ENCODE measurements at places on chromosomes 1 and 21. TPM values are rescaled to one million over a fixed set of nuclear protein-coding genes. Genes with fewer than 3 reads are reported as not detected.
A peak's percentile ranks its signal among the peaks of the same experiment; 100 is the strongest.

GRCh38 chr1:166865926-166866325 lies 10.1 kb downstream of the TADA1 start:
- H3K27ac ChIP-seq = no peak overlapping the region
- peaks cover 18% of the 10 kb centered on the region for H3K4me1 ChIP-seq
- no peak overlapping the region for H3K4me3 ChIP-seq
- no peaks in the 10 kb centered on the region for H3K27me3 ChIP-seq
- peaks cover 18% of the 10 kb centered on the region for H3K36me3 ChIP-seq
- no peak for DNase-seq

Gene A3GALT2
- total RNA-seq = not detected

DNA sequence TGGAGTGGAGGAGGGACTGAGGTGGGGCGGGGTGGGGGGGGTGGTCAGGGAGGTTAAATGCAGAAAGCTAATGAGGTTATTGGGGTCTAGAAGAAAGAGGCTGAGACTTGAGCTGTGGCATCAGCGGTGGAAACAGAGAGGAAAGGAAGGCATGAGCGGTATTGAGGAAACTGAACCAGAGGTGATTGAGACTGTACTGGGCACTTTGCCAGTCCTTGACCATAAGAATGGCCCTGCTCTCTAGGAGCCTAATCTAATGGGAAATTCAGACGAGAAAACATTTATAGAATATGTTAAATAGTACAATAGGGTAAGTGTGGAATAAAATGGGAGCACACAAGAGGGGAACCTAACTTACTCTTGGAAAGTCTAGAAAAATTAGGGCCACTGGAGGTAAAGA lies 23.7 kb downstream of the SLC44A3 start:
- no peaks in the 10 kb centered on the region for H3K27me3 ChIP-seq
- no peaks in the 10 kb centered on the region for H3K36me3 ChIP-seq
- H3K4me1 ChIP-seq = no peaks in the 10 kb centered on the region
- no peak for DNase-seq

GRCh38 chr1:207029701-207030521 lies 2.6 kb downstream of the C1orf116 start:
- no peak overlapping the region for H3K27ac ChIP-seq
- H3K4me3 ChIP-seq = no peak overlapping the region
- no peaks in the 10 kb centered on the region for H3K36me3 ChIP-seq
- peaks cover 24% of the 10 kb centered on the region for H3K4me1 ChIP-seq

- DNase-seq = no peak
- no peak overlapping the region for H3K27ac ChIP-seq
Observed at GRCh38 chr21:28333578-28334075, 659.0 kb downstream of the LTN1 start.

- no peak overlapping the region for H3K4me3 ChIP-seq
- H3K36me3 ChIP-seq = no peaks in the 10 kb centered on the region
- DNase-seq = no peak
Observed at GRCh38 chr1:60924964-60925798, 157.2 kb upstream of the NFIA start.

- no peaks in the 10 kb centered on the region for H3K27me3 ChIP-seq
- H3K36me3 ChIP-seq = no peaks in the 10 kb centered on the region
- no peak overlapping the region for H3K4me3 ChIP-seq
- DNase-seq = no peak
Observed at GRCh38 chr1:16224472-16224871, 12.0 kb upstream of the ARHGEF19 start.

- no peaks in the 10 kb centered on the region for H3K36me3 ChIP-seq
- no peaks in the 10 kb centered on the region for H3K4me1 ChIP-seq
- no peak overlapping the region for H3K4me3 ChIP-seq
- DNase-seq = no peak
Observed at GRCh38 chr1:112882271-112882744, 73.7 kb downstream of the SLC16A1 start.

- H3K4me1 ChIP-seq = no peaks in the 10 kb centered on the region
- H3K4me3 ChIP-seq = peak within 1 kb of the TSS; percentile 71
Observed at GRCh38 chr1:32538887-32539583, at the start of gene ZBTB8A. TSS of gene ZBTB8A (plus strand) at chr1:32539427. CDS start at chr1:32592932, 53,505 bp downstream.

- H3K4me1 ChIP-seq = no peaks in the 10 kb centered on the region
- no peak overlapping the region for H3K27ac ChIP-seq
- DNase-seq = no peak
- no peak overlapping the region for H3K4me3 ChIP-seq
- peaks cover 9% of the 10 kb centered on the region for H3K27me3 ChIP-seq
Observed at GRCh38 chr1:39713557-39713956, 22.3 kb upstream of the HPCAL4 start.

DNA sequence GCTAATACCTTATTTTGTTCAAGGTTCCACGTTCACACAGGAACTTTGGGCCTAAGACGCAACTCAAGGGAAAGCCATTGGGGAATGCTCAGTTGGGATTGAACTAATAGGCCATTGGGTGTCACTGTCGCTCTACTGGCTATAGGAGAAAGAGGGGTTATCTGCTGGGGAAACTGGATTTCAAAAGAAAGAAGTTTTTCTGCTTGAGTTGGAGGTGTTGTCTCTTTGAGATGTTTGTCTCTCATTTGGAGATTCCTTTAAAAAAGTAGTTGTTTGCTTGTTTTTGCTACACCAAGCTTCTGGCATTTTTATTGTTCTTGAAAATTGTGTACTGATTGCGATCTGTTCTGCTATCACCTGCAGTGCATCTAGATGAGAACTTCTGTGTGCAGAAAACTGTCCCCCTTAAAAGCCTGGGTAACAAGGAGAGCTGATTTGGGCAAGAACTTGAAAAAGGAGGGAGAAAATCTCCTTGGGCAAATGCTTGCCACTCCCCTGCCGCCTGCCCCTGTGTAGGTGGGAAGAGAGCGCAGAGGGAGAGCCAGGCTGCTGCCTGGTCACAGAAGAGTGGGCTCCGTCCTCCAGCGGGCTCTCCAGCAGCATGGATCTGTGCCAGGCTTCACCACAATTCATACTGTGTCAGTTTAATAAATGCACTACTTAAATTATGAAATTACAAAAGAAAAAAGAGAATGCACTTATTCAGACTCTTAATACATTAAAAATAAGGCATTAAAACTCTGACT lies 39.9 kb downstream of the PEX14 start:
- no peaks in the 10 kb centered on the region for H3K36me3 ChIP-seq
- no peak overlapping the region for H3K27ac ChIP-seq
- DNase-seq = no peak
- H3K4me1 ChIP-seq = peaks cover 67% of the 10 kb centered on the region
- no peak overlapping the region for H3K4me3 ChIP-seq
- no peaks in the 10 kb centered on the region for H3K27me3 ChIP-seq

Gene SYCP1
- 0.89 TPM for total RNA-seq

Gene MYOG
- total RNA-seq = not detected

DNA sequence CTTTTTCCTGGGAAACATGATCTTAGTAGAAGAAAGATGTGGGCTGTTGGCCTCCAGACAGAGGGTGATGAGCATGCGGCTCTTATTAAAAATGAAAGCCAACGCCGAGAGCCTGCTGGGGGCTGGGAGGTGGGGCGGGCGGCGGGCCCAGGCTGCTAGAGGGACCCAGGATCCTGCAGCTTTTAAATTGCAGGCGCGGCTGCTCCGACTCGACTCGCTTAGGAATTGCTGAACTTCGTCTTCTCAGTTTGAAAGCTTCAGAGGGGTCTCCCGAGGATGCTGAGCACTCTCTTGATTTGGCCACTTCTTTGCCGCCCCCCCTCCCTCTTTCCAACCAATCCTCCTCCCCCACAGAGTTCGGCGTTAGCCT lies 1.2 kb downstream of the AGPAT3 start:
- H3K27ac ChIP-seq = peak overlapping the region; percentile 78
- H3K36me3 ChIP-seq = no peaks in the 10 kb centered on the region
- peaks cover 41% of the 10 kb centered on the region for H3K4me1 ChIP-seq
- H3K27me3 ChIP-seq = no peaks in the 10 kb centered on the region
- peak overlapping the region; percentile 97 for H3K4me3 ChIP-seq

Data from liver (tissue), 10 donors.